ENCODE measurements at places on chromosomes 11 and 22.

GRCh38 chr11:33389635-33390034, 132.5 kb downstream of the HIPK3 start:
- DNase-seq = no peak

GRCh38 chr11:16935518-16936302, 78.5 kb downstream of the PLEKHA7 start:
- DNase-seq = no peak

- DNase-seq = peak; percentile 92
Measured at GRCh38 chr22:22207845-22208564, 36.6 kb upstream of the VPREB1 start.

DNA sequence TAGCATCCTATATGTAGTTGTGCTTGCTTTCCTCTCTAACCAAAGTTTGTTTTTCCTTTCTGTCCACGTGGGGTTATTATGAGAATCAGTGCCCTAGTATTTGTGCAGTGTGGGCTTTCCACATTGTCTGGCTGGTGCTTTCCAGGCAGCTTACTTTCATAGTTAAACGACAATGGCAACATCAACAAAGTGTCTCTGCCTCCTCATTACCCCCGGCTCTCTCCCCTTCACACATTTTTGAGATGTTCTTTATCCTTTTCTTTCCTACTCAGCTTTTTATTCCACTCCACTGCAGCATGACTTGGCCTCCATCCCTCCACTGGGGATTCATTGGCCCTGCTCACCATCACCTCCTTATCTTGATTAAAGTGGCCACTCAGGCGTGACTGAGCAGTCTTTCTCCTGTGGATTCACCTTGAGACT, 19.1 kb downstream of the SPECC1L start:
- DNase-seq = no peak

DNA sequence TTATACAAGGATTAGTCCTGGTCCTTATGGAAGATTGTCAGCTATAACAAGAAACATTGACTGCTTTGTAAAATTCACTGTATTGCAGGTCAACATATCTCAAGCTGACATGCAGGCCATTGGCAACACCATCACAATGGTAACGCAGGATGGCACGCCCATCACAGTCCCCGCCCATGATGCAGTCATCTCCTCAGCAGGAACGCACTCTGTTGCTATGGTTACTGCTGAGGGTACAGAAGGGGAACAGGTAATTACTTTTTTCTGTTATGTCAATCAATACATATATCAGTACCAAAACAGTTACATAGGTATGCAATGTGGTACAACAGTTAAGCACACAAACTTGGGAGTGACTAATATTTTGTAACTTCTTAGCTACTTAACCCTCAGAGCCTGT, 55.3 kb downstream of the ZNF143 start:
- DNase-seq = no peak
